ENCODE measurements at places on chromosomes 3 and 15. TPM values are rescaled to one million over a fixed set of nuclear protein-coding genes. Genes with fewer than 3 reads are reported as not detected.
A peak's percentile ranks its signal among the peaks of the same experiment; 100 is the strongest.

Gene CTXN2
- not detected for total RNA-seq

Gene GOLGA8M
- total RNA-seq: 7.7 TPM

Gene SLC35A5
- total RNA-seq: 16.4 TPM

Gene LYSMD4
- total RNA-seq: 12.6 TPM

Gene POU1F1
- not detected for total RNA-seq

Gene CX3CR1
- 1.9 TPM for total RNA-seq

Gene PP2D1
- not detected for total RNA-seq

Gene LYSMD2
- 24.1 TPM for total RNA-seq

Gene KNG1
- total RNA-seq: not detected

Gene SERPINI2
- total RNA-seq: not detected

Gene CKMT1A
- not detected for total RNA-seq

Gene ATP10A
- total RNA-seq: 60.3 TPM

Gene SPESP1
- 0.57 TPM for total RNA-seq

Gene DNAH12
- total RNA-seq: 0.30 TPM

Gene SLC25A38
- total RNA-seq: 46.1 TPM

Gene FHIT
- 3.7 TPM for total RNA-seq

Gene GOLGA8T
- total RNA-seq: 1.5 TPM

- no peak overlapping the region for H3K27ac ChIP-seq
- no peak for DNase-seq
- H3K4me3 ChIP-seq: no peak overlapping the region
- H3K27me3 ChIP-seq: no peaks in the 10 kb centered on the region
- H3K36me3 ChIP-seq: no peaks in the 10 kb centered on the region
These were observed 193.0 kb upstream of the TPM1 start for GRCh38 chr15:62849316-62850106.

- no peaks in the 10 kb centered on the region for H3K4me1 ChIP-seq
- H3K27ac ChIP-seq: no peak overlapping the region
- H3K27me3 ChIP-seq: peaks cover 2% of the 10 kb centered on the region
These were observed 108.2 kb upstream of the UBE2E2 start for GRCh38 chr3:23094890-23095462.

GRCh38 chr3:159029306-159030026 lies 227.6 kb downstream of the MFSD1 start:
- H3K27me3 ChIP-seq: no peaks in the 10 kb centered on the region
- H3K36me3 ChIP-seq: no peaks in the 10 kb centered on the region
- no peak for DNase-seq
- H3K4me1 ChIP-seq: no peaks in the 10 kb centered on the region
- no peak overlapping the region for H3K4me3 ChIP-seq

DNA sequence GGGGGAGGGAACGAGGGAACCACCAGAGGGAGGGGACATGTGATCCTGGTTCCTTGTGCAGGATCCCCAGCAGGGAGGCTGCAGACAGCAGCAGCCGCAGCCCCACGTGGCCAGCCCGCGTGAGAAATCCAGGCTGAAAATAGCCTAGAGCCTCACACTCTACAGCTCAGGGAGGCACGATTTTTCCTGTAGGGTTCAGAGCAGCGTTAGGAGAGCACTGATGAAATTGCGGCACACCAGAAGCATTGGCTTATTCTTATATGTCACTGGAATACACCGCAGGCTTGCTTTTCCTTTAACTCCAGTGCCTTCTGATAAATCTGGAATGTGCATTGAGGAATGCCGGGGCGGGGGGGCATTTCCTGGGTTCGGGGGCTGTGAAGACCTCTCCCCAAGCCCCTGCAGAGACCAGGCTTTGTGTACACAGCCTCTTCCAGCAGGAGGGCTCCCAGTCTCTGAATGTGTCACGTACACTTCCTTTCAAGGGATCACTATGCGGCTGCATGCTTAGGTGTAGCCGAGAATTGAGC lies 193.0 kb downstream of the ATP10A start:
- peaks cover 3% of the 10 kb centered on the region for H3K4me1 ChIP-seq
- no peak overlapping the region for H3K27ac ChIP-seq
- DNase-seq: no peak
- peaks cover 23% of the 10 kb centered on the region for H3K27me3 ChIP-seq
- peaks cover 1% of the 10 kb centered on the region for H3K36me3 ChIP-seq
- no peak overlapping the region for H3K4me3 ChIP-seq

DNA sequence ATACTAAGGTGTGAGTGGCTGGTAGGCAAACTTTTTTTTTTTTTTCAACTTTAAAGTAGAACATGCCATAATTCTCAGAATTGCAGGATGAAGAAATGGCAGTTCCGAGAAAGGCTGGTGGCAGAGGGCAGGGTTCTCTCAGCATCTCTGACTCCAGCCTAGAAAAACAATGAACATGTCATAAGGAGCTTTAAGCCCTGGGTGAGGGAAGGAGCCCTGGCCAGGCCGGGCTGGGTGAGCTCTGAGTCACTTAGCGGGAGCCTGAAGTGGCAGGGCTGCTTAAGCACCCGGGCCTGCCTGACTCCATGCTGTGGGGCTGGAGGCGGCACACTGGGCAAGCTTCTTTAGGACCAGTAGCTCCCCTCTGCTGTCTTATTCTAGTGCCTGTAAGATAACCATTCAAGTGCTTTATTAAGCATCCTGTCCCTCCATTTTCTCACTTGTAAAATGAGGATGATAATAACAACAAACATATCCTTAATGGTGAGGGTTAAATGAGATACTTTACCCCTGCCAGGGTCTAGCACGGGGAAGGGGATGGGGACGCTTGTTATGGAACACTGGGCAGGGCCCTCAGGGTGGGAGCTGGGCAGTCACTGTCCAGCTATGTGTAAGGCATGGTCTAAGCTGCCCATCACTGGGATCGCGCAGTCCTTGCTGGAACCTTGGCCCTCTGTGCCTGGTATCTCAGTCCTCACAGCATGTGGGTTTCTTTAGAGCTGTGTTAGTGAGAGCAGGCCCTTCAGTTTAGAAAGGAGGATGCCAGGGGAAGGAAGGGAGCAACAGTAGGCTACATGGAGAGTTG lies 18.4 kb downstream of the SMAD6 start:
- H3K36me3 ChIP-seq: no peaks in the 10 kb centered on the region
- peaks cover 26% of the 10 kb centered on the region for H3K4me1 ChIP-seq

GRCh38 chr3:49639551-49639950 lies 34.6 kb upstream of the APEH start:
- DNase-seq: no peak
- H3K4me1 ChIP-seq: peaks cover 3% of the 10 kb centered on the region
- peaks cover 4% of the 10 kb centered on the region for H3K27me3 ChIP-seq
- no peaks in the 10 kb centered on the region for H3K36me3 ChIP-seq
- no peak overlapping the region for H3K27ac ChIP-seq
- no peak overlapping the region for H3K4me3 ChIP-seq

- H3K4me3 ChIP-seq: no peak overlapping the region
- H3K36me3 ChIP-seq: peaks cover 17% of the 10 kb centered on the region
- H3K4me1 ChIP-seq: peaks cover 10% of the 10 kb centered on the region
- DNase-seq: no peak
- H3K27me3 ChIP-seq: no peaks in the 10 kb centered on the region
These were observed 24.0 kb upstream of the BSN start for GRCh38 chr3:49530231-49530630.

DNA sequence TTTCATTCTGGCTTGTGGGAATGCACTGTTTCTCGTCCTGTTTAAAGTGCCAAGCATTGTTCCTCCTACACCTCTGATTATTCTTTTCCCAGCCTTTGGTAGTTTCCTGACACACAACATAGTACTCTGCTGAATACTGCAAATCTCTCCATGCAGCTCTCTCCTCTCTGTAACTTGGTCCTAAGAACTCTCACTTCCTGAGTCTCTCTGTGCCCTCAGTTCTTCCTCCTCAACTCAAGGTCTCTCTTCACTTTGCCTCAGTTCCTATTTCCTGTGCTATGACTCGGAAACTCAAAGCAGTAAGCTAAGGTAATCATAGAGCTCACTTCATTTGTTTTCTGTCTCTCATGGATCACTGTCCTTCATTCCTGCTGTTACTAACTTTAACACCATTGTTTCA lies 113.4 kb downstream of the ZNF280D start:
- no peak overlapping the region for H3K4me3 ChIP-seq
- H3K27me3 ChIP-seq: no peaks in the 10 kb centered on the region
- H3K36me3 ChIP-seq: peaks cover 1% of the 10 kb centered on the region
- DNase-seq: no peak
- peak overlapping the region; percentile 15 for H3K27ac ChIP-seq
- peaks cover 5% of the 10 kb centered on the region for H3K4me1 ChIP-seq

GRCh38 chr15:69718436-69718835 lies 265.8 kb downstream of the RPLP1 start:
- no peaks in the 10 kb centered on the region for H3K27me3 ChIP-seq
- peaks cover 5% of the 10 kb centered on the region for H3K36me3 ChIP-seq
- DNase-seq: no peak
- H3K4me3 ChIP-seq: no peak overlapping the region
- H3K27ac ChIP-seq: no peak overlapping the region
- H3K4me1 ChIP-seq: peaks cover 84% of the 10 kb centered on the region

GRCh38 chr3:166759736-166760513 lies 620.2 kb downstream of the ZBBX start:
- H3K27ac ChIP-seq: no peak overlapping the region
- DNase-seq: no peak
- no peaks in the 10 kb centered on the region for H3K36me3 ChIP-seq

DNA sequence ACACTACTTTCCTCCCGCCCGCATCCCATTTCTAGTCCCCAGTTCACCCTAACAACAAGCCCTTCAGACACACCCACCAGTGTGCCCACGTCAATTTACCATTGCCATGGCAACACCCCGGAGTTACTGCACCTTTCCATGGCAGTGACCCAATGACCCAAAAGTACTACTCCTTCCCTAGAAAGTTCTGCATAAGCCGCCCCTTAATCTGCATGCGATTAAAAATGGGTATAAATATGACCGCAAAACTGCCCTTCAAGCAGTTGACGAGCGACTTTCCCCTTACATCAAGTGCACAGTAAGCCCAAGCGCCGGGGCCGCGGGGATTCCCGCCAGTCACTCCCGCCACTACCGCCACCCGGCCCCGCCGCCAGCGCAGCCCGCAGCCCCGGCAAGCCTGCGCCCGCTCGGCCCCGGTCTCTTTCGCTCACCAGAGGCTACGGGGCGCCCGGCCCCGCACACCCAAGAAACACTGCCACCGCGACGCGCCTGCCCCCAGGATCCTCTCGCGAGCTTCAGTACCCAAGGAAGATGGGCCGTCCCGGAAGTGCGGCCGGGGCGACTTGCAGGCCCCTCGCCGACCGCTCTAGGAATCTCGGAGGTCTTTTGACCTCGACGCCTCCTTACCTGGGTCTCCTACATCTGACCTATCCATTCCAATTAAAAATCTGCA lies 27.2 kb upstream of the ZNF502 start:
- peak overlapping the region; percentile 86 for H3K4me3 ChIP-seq
- peaks cover 2% of the 10 kb centered on the region for H3K27me3 ChIP-seq
- H3K36me3 ChIP-seq: peaks cover 37% of the 10 kb centered on the region

DNA sequence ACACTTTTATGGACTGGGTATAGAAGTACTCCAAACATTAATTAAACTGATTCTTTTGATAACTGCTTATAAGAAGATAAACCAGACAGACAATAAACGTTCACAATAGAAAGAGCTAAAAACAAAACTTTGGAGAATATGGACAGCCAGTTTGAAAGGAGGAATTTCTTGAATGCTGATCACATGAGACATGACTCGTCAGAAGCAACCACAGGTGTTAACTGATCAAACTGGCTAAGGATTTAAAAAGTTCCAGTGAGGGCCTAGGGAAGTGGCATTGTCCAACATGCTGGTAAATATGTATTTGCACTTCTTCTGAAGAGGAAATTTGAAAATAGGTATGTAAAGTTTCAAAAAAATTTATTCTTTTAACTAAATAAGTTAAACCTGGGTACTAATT lies 29.4 kb upstream of the AP3B2 start:
- DNase-seq: no peak
- H3K4me1 ChIP-seq: no peaks in the 10 kb centered on the region
- peaks cover 8% of the 10 kb centered on the region for H3K36me3 ChIP-seq

DNA sequence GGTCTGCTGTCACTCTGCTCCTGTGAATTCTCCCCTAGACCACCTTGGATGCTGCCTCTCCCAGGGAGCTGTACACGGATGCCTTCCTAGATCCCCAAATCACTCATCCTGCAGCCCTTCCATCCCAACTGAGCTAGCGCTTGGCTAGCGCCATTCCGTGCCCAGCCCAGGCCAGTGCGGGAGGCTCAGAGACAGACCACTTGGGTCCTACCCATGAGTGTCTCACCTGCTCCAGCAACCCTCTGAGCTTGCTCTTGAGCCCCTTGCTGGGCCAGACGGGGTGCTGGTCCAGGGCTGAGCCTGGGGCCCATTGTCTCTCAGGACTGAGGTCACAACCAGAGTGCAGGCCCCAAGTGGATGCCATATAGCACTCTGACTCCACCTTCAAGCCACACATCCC lies 17.7 kb downstream of the SH2D7 start:
- H3K27ac ChIP-seq: no peak overlapping the region
- no peaks in the 10 kb centered on the region for H3K27me3 ChIP-seq

DNA sequence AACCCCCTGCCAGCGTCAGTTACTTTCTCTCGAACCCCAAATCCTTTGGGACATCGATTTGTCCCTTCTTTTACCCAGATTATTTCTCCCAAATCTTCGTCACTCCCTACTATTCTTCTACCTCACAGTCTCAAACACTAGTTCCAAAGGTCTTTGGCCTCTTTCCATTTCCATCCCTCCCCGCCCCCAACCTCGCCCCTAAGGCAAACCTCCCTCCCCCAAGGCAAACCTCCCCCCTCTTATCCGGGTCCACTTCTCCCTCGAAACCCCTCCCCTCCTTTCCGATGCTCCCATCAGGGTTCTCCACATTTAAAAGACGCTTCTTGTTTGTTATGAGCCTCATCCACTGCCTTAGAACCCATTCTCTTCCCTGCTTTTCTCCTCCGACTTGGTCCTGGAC lies 583 bp downstream of the EAF1 start:
- H3K27me3 ChIP-seq: no peaks in the 10 kb centered on the region
- H3K4me1 ChIP-seq: peaks cover 39% of the 10 kb centered on the region
- peak overlapping the region; percentile 96 for H3K27ac ChIP-seq

GRCh38 chr3:54087581-54088410 lies 34.6 kb upstream of the CACNA2D3 start:
- H3K4me3 ChIP-seq: no peak overlapping the region
- peaks cover 34% of the 10 kb centered on the region for H3K27me3 ChIP-seq
- H3K36me3 ChIP-seq: no peaks in the 10 kb centered on the region
- H3K27ac ChIP-seq: no peak overlapping the region

GRCh38 chr15:59104602-59104911 lies 389 bp upstream of the CCNB2 start:
- peaks cover 34% of the 10 kb centered on the region for H3K36me3 ChIP-seq
- peaks cover 44% of the 10 kb centered on the region for H3K4me1 ChIP-seq
- H3K27ac ChIP-seq: peak overlapping the region; percentile 99
- H3K4me3 ChIP-seq: peak overlapping the region; percentile 88
- no peaks in the 10 kb centered on the region for H3K27me3 ChIP-seq
- peak; percentile 59 for DNase-seq

- no peaks in the 10 kb centered on the region for H3K4me1 ChIP-seq
- no peak overlapping the region for H3K4me3 ChIP-seq
- H3K27ac ChIP-seq: no peak overlapping the region
- H3K36me3 ChIP-seq: no peaks in the 10 kb centered on the region
These were observed 51.7 kb upstream of the ST3GAL6 start for GRCh38 chr3:98711426-98711825.

DNA sequence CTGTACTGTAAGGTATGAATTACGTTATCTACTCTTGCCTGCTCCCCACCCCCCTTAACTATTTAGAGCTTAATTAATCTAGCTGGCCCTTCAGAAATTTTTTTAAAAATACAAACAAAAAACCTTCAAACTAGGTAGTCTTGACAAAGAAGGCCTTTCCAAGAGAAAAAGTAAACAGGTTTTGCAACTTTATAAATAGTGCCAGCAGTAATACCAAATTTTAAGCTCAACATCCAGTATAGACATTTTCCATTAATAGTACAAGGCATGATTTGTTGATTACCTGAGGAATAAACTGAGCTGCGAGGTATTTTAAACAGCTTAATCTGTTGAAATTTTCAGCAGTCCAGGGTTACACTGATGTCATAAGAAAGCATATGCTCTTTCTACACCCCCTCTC lies 20.1 kb downstream of the STX19 start:
- H3K27ac ChIP-seq: no peak overlapping the region
- peaks cover 12% of the 10 kb centered on the region for H3K4me1 ChIP-seq
- H3K36me3 ChIP-seq: peaks cover 9% of the 10 kb centered on the region
- H3K4me3 ChIP-seq: no peak overlapping the region

Measured in activated naive CD8-positive, alpha-beta T cell treated with anti-CD3 and anti-CD28 coated beads, Interleukin-2, amount 10 ng/mL, durations not matched to agents 7 days and 5 days (primary cell).